ENCODE measurements at places on chromosomes 11 and 22.
A peak's percentile ranks its signal among the peaks of the same experiment; 100 is the strongest.

DNA sequence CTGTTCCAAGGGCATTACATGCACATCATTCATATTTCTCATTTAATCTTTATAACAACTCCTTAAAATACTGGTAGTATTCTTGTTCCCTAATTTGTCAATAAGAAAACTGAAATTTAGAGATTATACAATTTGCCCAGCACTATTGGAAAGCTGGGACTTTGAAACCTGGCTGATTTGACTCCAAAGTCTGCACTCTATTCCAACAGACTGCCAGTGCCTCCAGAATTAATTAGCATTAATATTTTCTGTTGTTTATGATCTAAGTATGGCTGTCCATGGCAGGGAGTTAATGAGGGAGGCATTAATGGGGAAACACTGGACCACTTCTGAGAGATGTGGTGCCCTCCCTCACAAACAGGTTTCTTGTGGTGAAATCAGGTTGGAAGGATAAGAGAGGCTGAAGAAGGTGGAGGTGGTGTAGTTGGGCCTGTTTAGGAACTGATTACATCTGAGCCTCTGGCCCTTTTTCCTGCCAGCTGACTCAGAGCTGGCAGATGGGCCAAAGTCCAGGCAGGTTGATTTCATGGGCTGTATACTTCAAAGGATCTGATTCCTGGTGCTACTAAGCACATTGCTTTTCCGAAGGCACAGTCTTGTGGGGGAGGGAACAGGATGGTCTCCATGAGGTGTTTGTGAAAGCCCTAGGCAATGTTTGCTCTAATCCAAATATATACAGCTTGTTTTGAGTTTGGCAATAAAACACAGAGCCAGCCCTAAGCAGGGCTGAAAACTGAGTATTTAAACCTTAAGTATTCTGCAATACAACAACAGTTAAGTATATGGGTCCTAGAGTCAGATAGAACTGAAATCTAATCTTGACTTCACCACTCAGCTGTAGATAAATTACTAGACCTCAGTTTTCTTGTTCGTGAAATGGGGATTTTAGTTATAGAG, 21.0 kb upstream of the RAB30 start:
- H3K4me3 ChIP-seq: no peak overlapping the region
- no peaks in the 10 kb centered on the region for H3K27me3 ChIP-seq
- peaks cover 4% of the 10 kb centered on the region for H3K36me3 ChIP-seq
- DNase-seq: no peak

DNA sequence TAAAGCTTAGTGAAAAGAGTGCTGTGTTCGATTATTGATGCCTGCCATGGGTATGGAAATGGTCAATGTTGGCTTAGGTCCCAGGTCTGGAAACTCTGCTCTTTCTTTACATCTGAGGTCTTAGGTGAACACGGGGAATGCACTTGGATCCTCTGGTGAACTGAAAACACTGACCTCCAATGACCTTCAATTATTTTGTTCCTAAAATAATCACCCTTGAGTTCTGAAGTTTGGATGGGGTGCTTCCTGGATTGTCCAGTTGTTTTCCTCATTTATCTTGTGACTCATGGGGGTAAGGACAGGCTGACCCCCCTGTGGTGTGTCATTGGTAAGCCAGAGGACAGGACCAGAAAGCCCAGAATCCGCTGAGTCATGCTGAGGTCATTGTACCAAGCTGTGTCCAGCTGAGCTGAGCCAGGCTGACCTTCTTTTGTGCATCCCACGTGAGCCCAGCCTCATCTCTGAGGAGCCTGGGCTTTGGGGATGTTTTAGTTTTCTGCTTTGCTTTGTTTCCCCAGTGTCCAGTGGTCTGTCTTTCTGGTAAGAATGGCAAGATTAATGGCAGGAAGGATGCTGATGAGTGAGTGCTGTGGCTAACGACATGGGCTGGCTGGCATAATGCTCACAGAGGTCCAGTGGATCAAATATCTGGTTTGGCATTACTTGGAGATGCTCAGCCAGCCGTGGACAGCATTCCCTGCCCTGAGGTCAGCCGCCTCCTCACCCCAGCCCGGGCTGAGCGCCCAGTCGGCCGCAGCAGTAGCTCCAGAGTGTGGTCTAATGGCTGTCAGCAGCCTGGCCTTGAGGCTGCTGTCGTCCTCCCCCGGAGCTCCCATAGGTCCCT, 35.6 kb downstream of the AMPD3 start:
- H3K27ac ChIP-seq: peak overlapping the region; percentile 91
- peaks cover 43% of the 10 kb centered on the region for H3K4me1 ChIP-seq
- H3K27me3 ChIP-seq: no peaks in the 10 kb centered on the region

GRCh38 chr22:37010976-37011375, 8.3 kb downstream of the TST start:
- H3K4me3 ChIP-seq: no peak overlapping the region
- H3K27ac ChIP-seq: no peak overlapping the region
- H3K27me3 ChIP-seq: peaks cover 24% of the 10 kb centered on the region
- H3K36me3 ChIP-seq: no peaks in the 10 kb centered on the region
- no peak for DNase-seq

GRCh38 chr11:47912843-47913437, 64.8 kb upstream of the NUP160 start:
- H3K4me1 ChIP-seq: peaks cover 60% of the 10 kb centered on the region
- no peak overlapping the region for H3K27ac ChIP-seq
- H3K27me3 ChIP-seq: no peaks in the 10 kb centered on the region
- H3K36me3 ChIP-seq: no peaks in the 10 kb centered on the region

DNA sequence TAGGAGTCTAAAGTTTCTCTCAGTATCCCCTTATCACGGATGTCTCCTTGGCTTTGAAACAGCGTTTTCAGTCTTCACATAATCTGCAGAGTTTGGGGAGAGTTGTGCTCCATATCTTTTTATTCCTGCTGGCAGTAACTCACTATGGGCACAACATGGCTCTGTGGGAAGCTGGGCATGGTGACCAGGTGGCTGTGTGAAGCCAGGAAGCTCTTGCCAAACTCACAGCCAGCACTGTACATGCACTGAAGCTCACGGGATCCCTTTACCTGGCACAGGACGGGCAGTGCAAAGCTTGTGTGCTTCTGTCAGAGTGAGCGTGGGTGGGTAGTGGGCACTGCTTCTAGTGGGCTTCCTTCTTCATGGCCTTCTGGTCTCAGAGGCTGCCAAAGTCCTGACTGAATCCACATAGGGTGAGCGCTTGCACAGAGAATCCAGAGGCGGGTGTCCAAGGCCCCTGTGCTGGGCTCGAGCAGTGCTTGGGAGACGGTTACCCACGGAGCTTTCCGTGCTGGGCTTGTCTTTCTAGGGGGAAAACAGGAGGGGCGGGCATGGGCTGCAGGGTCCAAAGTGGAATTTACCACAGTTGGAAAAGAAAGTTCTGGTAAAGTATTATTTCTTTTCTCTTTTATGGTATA, 10.8 kb upstream of the KDM4E start:
- no peak overlapping the region for H3K27ac ChIP-seq
- H3K27me3 ChIP-seq: peaks cover 11% of the 10 kb centered on the region
- H3K4me3 ChIP-seq: no peak overlapping the region
- H3K4me1 ChIP-seq: no peaks in the 10 kb centered on the region
- DNase-seq: no peak

DNA sequence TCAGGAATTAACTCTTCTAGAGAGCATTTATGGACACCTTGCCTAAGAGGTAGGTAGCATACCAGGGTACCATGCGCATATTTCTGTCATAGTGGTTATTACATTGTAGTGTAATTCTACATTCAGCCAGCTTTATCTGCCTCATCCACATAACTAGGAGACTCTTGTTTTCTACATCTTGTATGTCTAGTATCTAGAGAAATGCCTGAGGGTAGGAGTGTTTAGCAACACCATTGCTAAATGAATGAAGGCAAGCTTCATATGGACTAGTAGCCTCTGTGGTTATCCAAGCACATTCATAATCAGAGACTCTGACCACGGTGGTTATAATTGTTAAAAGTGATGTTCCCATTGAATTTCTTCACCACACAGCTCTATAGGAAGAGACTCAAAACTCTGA, 107.9 kb downstream of the NTM start:
- H3K27me3 ChIP-seq: peaks cover 2% of the 10 kb centered on the region
- H3K27ac ChIP-seq: no peak overlapping the region
- no peak for DNase-seq
- no peaks in the 10 kb centered on the region for H3K36me3 ChIP-seq
- no peaks in the 10 kb centered on the region for H3K4me1 ChIP-seq
- H3K4me3 ChIP-seq: no peak overlapping the region

DNA sequence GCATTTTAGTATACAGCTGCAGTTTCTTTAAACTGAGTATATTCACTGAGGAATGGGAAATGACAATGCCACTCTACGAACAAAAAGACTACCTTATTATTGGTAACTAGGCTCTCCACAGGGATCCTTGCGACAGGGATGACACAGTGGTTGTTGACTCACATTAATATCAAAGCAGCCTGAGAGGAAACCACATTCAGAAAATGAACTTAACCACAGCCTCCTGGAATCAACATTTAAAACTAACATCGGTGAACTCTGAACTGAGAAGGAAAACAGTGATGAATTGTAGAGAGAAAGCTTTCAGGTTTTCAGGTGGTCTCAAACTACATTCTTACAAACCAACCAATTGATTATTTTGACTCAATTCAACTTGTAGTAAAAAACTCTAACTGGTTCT, 90.3 kb upstream of the MTMR2 start:
- no peak for DNase-seq
- no peaks in the 10 kb centered on the region for H3K36me3 ChIP-seq
- H3K4me1 ChIP-seq: peaks cover 44% of the 10 kb centered on the region
- H3K4me3 ChIP-seq: no peak overlapping the region
- no peaks in the 10 kb centered on the region for H3K27me3 ChIP-seq
- H3K27ac ChIP-seq: peak overlapping the region; percentile 85

- no peak for DNase-seq
- H3K36me3 ChIP-seq: no peaks in the 10 kb centered on the region
- no peak overlapping the region for H3K4me3 ChIP-seq
- peaks cover 17% of the 10 kb centered on the region for H3K27me3 ChIP-seq
These were observed 3.6 kb upstream of the ME3 start for GRCh38 chr11:86676010-86676409.

DNA sequence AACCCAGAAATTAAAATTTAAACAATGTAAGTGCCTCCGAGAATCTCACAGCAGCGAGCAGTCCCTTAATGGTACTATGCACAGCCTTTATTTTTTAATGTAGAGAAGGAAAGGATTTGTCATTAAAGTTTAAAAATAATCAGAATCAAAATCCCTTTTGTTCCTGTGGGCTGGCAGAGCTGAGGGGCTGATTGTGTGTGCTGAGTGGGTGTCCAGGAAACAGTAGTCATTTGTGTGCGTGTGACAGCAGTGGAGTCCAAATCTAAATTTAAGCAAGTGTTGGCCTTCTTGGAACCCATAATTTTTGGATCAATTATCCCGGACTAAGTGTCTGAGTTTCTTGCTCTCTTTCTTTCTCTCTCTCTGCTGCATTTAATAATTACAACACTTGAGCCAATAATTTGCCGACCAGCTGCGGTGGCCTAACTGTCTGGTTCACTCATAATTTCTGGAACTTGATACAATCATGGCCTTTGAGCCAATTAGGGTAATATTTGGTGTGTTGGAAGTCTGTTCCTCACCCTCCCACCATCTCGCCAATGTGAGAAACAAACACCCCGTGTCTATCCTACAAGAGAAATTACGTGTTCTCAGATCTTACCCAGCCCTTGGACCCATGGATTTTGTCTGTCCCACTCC, 528.0 kb downstream of the SOX6 start:
- DNase-seq: no peak
- no peak overlapping the region for H3K4me3 ChIP-seq
- H3K4me1 ChIP-seq: no peaks in the 10 kb centered on the region
- H3K36me3 ChIP-seq: no peaks in the 10 kb centered on the region
- H3K27me3 ChIP-seq: peaks cover 3% of the 10 kb centered on the region

- H3K4me1 ChIP-seq: no peaks in the 10 kb centered on the region
- no peak overlapping the region for H3K4me3 ChIP-seq
- H3K36me3 ChIP-seq: no peaks in the 10 kb centered on the region
- no peak for DNase-seq
These were observed 74.7 kb downstream of the MN1 start for GRCh38 chr22:27726686-27727449.

- H3K36me3 ChIP-seq: no peaks in the 10 kb centered on the region
- H3K27me3 ChIP-seq: no peaks in the 10 kb centered on the region
- no peak overlapping the region for H3K27ac ChIP-seq
- no peaks in the 10 kb centered on the region for H3K4me1 ChIP-seq
- no peak overlapping the region for H3K4me3 ChIP-seq
These were observed 89.2 kb downstream of the GALNT18 start for GRCh38 chr11:11532574-11532973.

DNA sequence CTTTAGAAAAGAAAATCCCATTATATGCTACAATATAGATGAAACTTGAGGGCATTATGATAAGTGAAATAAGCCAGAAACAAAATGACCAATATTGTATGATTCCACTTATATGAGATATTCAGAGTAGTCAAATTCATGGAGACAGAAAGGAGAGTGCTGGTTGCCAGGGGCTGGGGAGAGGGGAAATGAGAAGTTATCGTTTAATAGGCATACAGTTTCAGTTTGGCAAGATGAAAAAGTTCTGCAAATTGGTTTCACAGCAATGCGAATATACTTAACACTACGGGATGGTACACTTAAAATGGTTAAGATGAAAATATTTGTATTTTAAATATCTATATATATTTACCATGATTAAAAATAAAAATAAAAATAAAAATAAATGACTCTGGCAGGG, 31.1 kb upstream of the RDX start:
- no peaks in the 10 kb centered on the region for H3K36me3 ChIP-seq
- peak overlapping the region; percentile 87 for H3K27ac ChIP-seq
- no peak for DNase-seq
- H3K27me3 ChIP-seq: peaks cover 2% of the 10 kb centered on the region
- H3K4me3 ChIP-seq: peak overlapping the region; percentile 77

GRCh38 chr11:10575346-10576034, 7.0 kb upstream of the LYVE1 start:
- H3K27me3 ChIP-seq: no peaks in the 10 kb centered on the region
- H3K4me1 ChIP-seq: peaks cover 74% of the 10 kb centered on the region
- H3K4me3 ChIP-seq: no peak overlapping the region
- no peak for DNase-seq
- peaks cover 1% of the 10 kb centered on the region for H3K36me3 ChIP-seq
- no peak overlapping the region for H3K27ac ChIP-seq

DNA sequence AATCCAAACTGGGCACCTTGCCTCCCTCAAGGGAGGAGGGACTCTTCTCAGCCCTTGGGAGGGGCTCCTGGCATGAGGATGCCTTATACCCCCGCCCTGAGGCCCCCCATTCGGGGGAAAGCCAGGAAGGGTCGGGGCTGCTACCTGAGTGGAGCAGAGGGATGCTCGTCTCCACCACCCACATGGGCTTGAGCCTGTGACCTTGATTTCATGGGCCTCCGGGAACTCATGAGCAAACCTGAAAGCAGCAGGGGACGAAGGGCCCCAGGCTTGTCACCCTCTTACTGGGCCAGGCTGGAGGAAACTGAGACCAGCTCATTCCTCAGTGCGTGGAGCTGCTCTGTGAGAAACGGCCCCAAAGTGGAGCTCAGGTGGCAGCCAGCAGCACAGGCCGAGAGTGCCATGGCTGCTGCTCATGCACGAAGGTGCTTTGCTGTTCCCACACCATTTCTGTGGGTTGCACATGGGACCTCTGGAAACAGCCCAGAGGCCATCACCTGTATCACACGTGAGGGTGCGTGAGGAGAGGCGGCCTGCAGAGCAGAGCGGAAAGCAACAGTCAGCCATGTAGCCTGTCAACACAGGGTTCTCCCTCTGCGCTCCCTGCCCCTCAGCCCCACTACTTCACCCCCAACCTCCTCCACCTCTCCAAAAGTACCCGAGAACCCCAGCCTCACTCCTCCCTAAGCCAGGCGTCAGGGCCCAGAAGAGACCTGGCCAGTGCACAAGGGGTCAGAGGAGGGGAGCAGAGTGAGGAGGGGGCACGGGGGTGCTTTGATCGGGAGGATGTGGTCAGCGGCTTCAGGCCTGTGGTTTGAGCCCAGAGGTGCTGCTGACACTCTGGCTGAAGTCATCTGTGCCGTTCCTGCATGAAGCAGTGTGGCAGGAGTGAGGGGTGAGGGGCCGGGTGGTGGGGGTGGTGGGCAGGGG, 14.1 kb upstream of the IL2RB start:
- no peak for DNase-seq
- H3K36me3 ChIP-seq: no peaks in the 10 kb centered on the region
- H3K4me1 ChIP-seq: peaks cover 40% of the 10 kb centered on the region
- H3K4me3 ChIP-seq: no peak overlapping the region
- no peaks in the 10 kb centered on the region for H3K27me3 ChIP-seq

Data from activated B cell treated with CpG ODN at 0.5 μM for 24 hours (primary cell).